ENCODE measurements at places on chromosomes 1 and 21.

DNA sequence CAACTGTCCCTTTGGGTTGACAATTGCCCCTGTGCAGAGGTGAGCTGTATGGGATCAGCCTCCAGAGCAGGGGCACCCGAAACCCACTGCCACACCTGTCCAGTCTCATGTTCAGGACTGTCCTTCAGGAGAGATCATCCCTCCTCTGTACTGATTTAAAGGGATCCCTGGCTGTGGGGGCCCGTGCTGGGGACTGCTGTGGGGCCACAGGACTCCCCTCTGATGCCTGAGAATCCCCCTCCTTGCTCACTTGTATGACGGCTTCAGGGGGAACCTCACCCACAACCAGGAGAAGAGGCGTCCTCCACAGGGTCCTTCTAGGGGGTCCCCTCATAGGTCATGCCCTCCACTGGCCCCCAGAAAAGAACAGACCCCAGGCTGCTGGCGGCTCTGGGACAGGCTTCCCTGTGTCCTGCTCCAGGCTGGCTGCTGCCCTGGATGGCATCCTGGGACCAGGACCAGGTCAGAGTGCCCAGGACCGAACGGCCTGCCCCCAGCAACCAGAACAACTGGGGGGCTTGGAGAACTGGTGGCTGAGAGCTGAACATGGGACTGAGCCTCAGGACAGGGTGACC, 77.5 kb upstream of the ACTRT2 start:
- no peak overlapping the region for H3K4me3 ChIP-seq
- H3K36me3 ChIP-seq, result no peaks in the 10 kb centered on the region
- no peaks in the 10 kb centered on the region for H3K27me3 ChIP-seq
- no peak for DNase-seq
- no peaks in the 10 kb centered on the region for H3K4me1 ChIP-seq

- no peak overlapping the region for H3K27ac ChIP-seq
- H3K36me3 ChIP-seq, result no peaks in the 10 kb centered on the region
- H3K27me3 ChIP-seq, result peaks cover 3% of the 10 kb centered on the region
- peak; percentile 65 for DNase-seq
- no peak overlapping the region for H3K4me3 ChIP-seq
Measured at GRCh38 chr1:114979278-114979891, 50.2 kb upstream of the TSHB start.

DNA sequence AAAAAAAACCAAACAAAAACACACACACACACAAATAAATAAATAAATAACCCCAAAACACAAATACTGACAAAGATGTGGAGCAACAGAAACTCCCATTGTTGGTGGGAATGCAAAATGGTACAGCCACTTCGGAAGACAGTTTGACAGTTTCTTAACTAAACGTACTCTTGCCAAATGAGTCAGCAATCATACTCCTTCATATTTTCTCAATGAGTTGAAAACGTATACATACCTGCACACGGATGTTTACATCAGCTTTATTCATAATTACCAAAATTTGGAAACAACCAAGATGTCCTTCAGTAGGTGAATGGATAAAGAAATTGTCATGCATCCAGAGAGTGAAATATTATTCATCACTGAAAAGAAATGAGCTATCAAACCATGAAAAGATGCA, 23.5 kb downstream of the ASAP3 start:
- DNase-seq, result no peak
- no peak overlapping the region for H3K4me3 ChIP-seq
- H3K27ac ChIP-seq, result no peak overlapping the region
- H3K4me1 ChIP-seq, result no peaks in the 10 kb centered on the region

DNA sequence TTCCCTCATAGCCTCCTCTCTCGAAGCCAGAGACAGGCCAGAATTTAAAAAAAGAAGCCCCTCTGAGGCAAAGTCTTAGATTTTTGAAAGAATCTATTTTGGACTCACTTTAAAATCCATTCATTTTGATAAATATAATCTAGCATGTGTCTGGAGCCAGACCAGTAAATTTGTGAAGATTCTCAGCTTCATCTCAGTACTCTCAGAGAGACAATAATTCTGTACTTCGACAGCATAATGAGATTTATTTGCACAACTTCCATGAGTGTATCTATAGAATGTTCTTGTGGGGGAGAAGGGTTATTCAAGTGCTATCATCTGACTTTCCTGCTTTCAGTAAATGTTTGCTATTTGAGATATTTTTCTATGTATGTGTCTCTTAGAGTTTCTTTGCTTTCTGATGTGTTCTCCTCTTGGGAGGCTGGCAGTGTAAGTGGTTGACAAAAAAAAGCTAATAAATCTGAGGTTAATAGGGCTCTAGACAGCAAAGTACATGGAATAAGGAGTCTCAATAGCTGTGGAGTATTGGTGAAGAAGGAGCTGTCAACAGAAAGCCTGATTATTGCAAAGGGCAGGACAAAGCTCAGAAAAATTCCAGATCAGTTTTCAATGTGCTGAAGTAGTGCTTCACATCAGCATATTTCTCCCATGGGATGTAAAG, 223.0 kb downstream of the PTBP2 start:
- no peak overlapping the region for H3K27ac ChIP-seq
- no peaks in the 10 kb centered on the region for H3K4me1 ChIP-seq
- no peaks in the 10 kb centered on the region for H3K27me3 ChIP-seq
- no peaks in the 10 kb centered on the region for H3K36me3 ChIP-seq
- DNase-seq, result no peak

DNA sequence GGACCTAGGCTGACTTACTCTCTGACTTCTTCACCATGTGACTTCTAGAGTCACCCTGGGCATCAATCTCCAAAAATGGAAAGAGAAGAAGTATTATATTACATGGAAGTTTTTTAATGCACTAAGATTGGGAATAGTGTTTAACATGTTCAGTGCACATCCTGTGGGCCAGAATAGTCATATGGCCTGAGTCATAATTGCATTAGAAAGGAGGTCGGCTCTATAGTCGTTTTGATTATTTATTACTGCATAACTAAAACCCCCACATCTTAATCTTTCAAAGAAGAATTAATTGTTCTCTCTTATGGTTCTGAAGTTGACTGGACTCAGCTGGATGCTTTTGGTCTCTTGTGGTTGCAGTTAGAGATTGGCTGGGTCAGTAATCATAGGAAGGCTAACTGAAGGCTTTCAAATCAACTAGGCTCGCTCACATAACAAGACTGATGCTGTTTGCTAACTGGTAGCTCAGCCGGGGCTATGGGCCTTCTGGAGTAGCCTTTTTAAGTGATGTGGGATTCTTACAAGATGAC, 810.6 kb upstream of the ADGRL4 start:
- DNase-seq, result no peak
